DMS 273 treated with DMSO at 0.1 percent for 48 hours (cell line): ENCODE measurements at places on chromosomes 7 and 10.

GRCh38 chr10:60646966-60647796 is 131.1 kb upstream of the CDK1 start:
- no peak for DNase-seq

DNA sequence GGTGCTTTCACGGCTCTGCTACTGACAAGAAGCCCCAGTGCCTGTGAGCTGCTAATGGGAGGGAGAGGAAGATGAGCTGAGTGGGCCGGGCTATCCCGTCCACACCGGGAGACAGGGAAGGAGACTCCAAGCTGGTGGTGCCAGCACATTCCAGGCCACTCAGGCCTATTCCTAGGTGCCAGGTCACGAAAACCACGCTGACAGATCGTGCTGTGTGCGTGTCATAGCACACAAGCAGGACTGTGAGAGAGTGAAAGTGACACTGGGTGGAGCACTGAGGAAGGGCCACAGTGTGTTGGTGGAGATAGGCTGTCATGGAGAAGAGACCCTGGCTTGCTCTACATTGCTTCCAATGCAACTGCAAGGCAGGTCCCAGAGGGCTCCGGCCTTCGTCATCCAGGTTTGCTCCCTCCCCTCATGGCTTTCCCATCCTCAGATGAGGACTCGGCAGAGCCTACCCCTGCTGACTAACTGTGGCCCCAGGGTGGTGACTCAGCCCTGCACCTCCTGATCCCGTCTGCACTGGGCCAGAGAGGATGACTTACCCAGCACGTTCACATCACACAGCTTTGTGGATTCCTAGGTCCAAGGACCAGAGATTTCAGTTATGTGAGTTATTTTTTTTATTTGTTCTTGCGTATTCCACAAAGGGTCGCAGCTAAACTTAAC is 167.3 kb downstream of the EGFR start:
- no peak for DNase-seq

GRCh38 chr10:122254831-122255230 is 16.3 kb upstream of the BTBD16 start:
- DNase-seq: no peak

DNA sequence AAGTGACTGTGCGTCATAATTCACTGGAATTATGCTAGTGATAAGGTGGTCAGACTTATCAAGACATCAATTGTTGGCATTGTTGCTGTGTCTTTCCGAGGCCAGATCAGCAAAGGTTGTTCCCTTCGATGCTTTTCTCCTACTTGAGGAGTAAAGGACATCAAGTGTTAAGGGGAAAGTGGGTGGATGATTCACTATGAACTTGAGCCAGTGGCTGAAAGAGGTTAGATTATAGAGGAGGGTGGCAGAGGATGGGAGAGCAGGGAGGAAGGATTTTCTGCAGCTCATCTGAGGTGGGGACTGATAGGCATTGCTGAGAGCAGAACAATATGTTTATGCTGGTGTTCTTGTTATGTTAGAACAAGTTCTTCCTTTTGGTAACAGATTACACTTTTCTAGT is 131.4 kb upstream of the AGR3 start:
- no peak for DNase-seq

- DNase-seq: peak; percentile 3
Observed at GRCh38 chr10:52308251-52309031, 5.6 kb upstream of the DKK1 start.

DNA sequence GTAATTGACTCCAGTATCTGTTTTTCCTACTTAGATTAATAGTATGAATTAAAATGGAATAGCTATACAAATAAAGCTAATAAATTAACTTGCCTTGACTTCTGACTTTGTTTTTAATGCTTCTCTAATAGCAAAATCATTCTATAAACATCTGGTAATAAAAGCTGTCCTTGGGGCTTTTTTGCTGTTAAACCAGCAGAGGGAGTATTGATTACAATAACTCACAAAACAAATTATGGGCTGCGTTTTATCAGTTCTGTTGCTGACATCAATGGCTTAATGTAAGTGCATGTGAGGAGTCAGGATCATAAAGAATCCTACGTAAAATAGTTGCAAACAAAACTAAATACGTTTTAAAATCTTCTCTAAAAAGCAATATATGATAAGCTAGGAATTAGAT is 667.8 kb downstream of the PCDH15 start:
- no peak for DNase-seq

DNA sequence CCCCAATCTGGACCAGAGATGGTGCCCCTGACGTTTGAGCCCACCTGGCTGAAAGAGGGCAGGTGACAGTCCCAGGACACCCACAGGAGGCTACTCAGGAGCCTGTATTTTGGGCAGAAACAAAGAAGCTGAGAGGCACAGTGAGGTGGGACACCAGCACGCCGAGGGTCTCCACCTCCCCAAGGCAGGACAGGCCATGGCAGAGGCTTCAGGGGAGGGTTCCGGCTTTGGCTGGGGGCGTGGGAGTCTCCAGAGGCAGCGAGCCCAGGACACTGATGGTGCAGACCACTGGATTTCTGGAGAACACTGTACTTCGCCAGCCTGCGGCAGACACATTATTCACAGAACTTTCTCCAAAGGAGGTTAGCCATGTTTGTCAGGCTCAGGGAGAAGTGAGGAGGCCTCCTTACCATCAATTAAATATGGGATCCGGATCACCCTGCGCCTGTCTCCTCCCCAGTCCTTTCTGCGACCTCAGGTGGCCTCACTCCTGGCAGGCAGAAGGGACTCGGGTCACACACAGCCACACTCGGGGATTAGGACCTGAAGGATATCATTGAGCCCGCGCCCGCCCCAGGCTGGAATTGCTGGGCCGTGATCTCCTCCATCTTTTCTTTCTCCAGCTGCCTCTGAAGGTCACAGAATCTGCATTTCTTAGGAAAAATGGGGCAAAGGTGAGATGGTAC is 98.3 kb downstream of the MKI67 start:
- DNase-seq: no peak
